ENCODE measurements at places on chromosomes 16 and 17.

DNA sequence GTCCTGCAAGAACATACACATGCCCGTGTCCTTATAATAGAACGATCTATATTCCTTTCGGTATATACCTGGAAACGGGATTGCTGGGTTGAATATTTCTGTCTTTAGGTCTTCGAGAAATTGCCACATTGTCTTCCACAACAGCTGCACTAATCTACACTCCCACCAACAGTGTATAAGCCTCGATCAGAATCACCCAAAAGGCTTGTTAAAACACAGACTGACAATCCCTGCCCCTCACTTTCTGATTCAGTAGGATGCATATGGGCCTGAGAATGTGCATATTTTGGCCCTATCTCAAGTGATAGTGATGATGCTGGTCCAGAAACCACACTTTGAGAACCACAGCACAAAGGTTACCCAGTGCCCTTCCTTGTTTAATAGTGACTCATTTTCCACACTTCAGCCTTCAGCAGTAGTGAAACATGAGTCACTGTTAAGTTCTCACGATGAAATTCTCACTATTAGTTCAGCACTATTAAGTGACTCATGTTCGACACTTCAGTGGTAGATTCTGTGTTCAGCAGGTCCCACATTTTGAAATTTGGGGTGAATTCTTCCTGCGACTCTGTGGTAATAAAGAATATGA is 215.6 kb downstream of the GRIN2A start:
- no peak for DNase-seq

DNA sequence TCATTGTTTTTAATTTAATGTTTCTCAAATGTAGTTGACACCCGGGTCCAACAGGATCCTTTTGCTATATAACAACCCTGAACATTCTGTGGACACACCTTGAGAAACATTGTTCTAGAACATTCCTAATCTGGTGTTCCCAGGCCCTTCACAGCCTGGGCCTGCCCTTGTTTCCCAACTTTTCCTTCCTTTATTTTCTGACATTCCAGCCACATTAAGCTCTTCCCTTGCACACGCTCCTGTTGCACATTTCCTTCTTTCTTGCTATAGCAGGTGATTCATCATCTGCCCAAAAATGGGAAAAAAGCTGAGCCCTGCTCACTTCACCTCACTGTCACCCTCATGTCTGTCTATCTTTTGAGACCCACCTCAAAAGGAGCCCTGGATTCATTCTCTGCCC is 67.9 kb upstream of the MARCHF10 start:
- DNase-seq: no peak

GRCh38 chr17:29243792-29244191 is 2.9 kb upstream of the CRYBA1 start:
- no peak for DNase-seq

DNA sequence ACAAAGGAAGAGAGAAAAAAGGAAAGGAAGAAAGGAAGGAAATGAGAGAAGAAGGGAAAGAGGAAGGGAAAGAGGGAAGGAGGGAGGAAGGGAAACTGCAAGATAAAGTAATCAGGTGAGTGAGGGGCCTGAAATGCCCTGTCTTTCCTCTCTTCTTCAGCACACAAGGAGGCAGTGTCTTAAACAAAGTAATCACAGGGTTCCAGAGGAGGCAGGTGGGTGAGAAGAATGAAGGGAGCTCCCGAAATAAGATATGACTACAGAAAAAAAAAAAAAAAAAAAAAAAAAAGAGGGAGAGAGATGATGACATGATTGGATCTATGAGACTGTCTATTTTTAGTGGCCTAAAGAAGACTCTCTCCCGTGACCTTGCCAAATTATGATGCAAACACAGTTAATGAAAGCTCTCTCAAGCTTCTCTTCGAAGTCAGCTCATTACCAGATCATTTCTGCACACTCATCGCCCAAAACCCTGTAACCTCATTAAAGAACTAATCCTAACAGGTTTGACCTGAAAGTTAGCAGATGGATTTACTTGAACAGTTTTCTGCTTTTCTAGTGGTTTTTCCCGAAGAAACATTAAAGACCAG is 53.6 kb downstream of the CDH11 start:
- no peak for DNase-seq

DNA sequence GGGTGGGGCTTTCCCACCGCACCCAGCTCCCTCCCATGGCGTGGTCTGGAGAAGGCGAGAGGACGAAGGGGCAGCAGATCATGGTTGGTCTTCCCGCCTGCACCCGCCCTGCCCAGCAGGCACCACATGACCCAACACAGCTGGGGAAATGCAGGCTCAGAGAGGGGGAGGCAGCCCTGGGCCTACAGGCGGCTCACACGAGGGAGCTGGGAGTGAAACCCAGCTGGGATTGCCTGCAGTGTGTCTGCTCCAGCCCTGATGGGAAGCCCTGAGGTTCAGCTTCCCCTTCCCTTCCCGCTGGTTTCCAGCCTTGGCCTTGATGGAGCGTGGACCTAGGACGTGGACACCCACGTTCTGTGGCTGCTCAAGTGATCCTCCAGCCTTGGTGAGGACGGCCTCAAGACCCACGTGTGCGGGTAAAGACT is 20.0 kb upstream of the PABPN1L start:
- no peak for DNase-seq

DNA sequence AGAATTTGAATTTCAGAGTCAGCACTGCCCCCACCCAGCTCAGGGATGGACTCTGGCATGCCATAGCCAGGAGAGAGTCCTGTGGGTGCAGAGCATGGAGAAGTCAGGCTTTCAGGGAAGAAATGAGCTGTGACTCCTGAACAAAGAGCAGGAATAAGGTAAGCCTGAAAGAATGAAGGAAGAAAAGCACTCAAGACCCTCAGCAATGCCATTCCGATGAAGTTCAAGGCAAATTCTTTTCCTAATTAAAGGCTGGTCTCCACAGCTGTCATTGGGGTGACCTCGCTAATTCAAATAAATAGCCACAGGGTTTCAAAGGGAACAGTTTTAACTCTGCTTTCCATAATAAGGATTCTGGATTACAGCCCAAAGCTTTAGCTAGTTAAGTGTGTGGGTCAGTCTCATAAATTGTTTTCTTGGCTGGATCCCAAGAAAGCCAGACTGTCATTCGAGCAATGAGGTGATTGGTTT is 31.7 kb downstream of the TOM1L2 start:
- DNase-seq: no peak

- DNase-seq: no peak
These were observed 4.2 kb upstream of the ARL2BP start for GRCh38 chr16:57240851-57241250.

DNA sequence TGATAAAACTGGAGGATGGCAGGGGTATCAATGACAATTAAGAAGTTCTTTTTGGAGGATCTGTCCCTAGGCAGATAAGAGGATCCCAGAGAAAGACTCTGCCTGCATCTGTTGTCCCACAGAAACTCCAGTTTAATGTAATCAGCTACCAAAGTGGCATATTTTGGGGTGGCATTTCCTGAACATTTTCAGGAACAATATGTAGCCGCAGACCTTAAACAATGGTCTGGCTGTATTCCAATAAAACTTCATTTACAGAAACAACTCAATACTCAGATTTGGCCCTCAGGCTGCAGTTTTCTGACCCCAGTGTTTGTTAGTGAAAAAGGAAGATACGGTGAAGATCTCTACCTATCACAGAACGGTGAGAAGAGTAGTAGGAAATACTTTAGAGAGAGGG is 46.1 kb downstream of the KCNJ16 start:
- DNase-seq: no peak

GRCh38 chr16:26019381-26020242 is 327.9 kb downstream of the HS3ST4 start:
- DNase-seq: no peak

GRCh38 chr17:73552300-73553048 is 91.8 kb downstream of the SDK2 start:
- no peak for DNase-seq

DNA sequence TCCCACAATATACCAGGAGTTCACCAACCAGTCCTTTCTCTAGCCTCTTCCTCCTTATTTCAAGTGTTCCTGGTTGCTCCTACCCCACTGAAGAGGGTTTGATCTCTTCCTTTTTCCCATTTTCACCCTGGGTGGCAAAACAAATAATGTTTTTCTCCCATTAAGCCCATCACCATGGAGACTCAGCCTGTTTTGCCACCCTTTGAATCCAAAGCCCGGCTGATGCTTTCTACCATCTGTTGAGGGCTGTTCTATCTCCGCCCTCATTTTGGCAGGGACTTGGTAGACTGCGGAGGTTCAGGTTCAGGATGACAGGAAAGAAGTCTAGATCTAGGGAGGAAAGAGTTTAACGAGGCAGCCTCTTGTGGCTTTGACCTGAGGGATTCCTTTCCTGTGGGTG is 2.6 kb downstream of the DNAH2 start:
- no peak for DNase-seq

Data from activated T-cell treated with anti-CD3 and anti-CD28 coated beads, Interleukin-2, amount 50 U/mL, for 4 hours (primary cell).